ENCODE measurements at places on chromosomes 7 and 10. TPM values are rescaled to one million over a fixed set of nuclear protein-coding genes. Genes with fewer than 3 reads are reported as not detected.

Gene HOXA4
- 4.1 TPM for total RNA-seq

Gene GNGT1
- total RNA-seq: 2.9 TPM

GRCh38 chr10:26579256-26580063, 118.0 kb upstream of the PDSS1 start:
- DNase-seq: no peak

DNA sequence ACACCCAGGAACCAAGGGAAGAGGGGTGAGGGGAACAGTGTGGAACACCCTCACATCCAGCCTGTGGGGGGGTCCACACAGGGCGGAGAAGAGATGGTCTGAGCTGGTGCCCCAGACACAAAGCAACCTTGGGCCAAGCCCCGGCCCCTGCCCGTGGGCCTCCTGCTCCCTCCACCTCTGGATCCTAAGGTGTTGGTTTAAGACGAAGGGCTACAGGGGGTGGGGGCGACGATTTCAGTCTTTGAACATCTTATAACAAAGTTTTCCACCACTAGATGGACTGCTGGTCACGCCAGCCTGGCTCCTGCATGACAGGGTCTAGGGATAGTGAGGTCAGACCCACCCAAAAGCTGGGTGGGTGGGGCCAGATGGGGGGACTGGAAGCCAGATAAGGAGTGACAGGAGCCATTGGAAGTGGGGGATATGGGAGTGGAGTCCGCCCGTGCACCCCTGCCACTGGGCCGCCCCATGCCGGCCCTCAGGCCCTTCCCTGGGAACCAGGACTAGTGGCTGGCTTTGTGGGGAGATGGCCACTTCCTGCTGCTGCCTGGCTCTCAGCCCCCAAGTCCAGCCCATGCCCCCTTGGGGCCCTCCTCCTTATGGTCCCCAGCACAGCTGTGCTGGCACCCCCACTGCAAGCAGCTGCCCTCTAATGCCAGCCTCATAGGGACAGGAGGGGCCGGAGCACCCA, 98.4 kb downstream of the RGS10 start:
- DNase-seq: no peak

GRCh38 chr10:35885076-35885475, 243.0 kb upstream of the FZD8 start:
- DNase-seq: no peak

Gene CPVL
- total RNA-seq: 13.2 TPM

Gene GSAP
- 9.9 TPM for total RNA-seq

DNA sequence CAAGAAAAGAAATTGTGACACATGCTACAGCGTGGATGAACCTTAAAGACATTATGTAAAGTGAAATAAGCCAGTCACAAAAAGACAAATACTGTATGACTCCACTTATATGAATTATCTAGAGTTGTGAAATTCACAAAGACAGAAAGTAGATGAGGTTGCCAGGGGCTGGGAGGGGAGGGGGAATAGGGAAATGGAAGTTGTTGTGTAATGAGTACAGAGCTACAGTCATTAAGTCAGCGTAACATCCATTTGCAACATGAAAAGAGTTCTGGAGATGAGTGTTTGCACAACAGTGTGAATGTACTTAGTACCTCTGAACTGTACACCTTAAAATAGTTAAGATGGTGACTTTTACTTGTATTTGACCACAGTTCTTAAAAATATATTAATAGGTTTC, 112.1 kb upstream of the CDK1 start:
- DNase-seq: no peak

- no peak for DNase-seq
Measured at GRCh38 chr7:135169141-135169963, 1.2 kb downstream of the CYREN start.

Gene CALML3
- not detected for total RNA-seq

DNA sequence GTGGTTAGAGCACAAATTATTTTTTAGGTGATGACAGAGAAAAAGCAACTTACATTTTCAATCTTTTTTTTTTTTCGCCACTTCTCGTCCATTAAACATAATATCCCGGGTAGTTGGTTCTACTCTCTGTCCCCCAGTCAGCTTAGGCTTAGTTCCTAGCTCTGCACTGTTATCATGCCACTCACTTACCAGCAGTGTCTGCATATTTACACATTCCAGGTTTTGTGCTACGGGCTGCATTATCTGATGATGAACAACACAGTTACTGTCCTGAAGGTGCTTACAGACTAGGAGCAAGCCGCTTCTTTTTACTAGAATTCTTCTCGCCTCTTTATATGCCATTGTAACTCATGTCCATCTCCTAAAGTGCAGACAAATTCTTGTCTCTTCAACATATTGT, 121.8 kb upstream of the NPVF start:
- DNase-seq: no peak

- DNase-seq: no peak
Measured at GRCh38 chr7:65387891-65388290, 14.2 kb downstream of the ZNF92 start.

DNA sequence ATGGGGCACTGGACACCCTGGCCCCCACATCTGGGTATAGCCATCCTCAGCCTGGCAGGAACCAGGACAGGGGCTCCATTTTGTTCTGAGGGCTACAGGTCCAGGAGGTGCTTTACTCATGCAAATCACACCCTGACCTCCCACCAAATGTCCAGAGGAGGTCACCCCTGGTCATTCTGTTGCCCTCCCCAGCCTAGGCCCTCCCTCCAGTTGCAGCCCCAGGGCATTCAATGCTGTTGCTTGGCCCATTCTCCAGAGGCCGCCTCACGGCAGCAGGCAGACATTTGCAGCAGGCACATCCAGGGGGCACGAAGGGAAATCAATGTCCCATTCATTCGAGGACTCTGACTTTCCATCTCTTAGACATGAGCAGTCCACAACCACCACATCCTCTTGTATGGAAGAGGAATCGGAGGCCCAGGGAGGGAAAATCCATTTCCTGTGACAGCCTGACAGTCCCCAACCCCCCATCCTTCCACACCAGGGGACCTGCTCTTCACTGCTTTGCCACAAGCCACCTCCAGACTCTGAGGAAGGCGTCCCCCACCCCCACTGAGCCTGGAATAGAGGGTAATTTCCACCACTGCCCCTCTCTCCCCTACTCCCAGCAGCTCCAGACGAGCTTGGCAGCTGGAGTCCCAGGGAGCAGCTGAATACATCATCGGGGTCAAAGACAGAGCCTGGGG, 76.2 kb upstream of the UNC5B start:
- DNase-seq: no peak

DNA sequence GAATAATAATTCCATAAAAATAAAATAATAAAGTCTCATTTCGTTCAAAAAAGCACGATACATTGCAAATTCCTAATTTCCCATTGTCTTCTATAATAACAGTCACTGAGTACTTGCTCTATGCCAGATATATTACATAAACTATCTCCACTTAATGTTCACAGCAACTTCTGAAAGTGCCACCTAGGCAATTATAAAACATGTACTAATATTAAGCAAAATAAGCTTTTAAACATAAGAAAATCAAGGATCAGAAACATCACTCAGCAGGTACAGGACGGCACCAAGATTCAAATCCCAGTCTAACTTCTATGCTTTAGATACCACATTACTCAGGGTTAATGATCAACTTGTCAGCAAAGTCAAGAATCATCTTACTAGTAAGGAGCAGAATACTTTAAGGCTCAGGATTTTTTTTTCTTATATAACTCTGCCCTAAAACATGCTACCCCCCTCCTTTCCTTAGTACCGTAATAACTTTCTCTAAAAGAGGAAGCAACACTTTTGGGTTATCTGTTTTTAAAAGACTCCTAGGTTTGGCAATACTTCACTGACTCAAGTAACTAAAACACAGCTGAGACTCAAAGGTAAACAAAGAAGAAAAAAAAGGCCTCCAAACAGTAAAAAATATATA, 51.3 kb downstream of the USP6NL start:
- no peak for DNase-seq

DNA sequence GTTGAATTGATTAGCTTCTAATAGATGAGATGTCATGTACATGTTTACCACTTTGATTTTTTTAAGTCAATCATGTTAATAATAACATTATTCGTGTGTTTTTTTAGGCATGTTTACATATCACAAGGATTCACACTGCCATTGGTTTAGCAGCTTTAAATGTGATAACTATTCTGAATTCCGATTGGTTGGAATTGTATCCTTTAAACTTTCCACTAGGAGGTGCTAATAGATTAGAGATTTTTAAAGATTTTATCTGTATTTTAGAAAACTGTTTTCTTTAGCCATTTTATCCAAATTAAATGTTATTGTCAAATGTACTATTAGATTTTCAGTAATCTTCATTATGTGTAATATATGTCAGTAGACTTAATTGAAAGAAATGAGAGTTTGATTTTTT, 83.2 kb downstream of the HECTD2 start:
- DNase-seq: peak; percentile 16

GRCh38 chr10:74244097-74244685, 93.2 kb downstream of the ADK start:
- peak; percentile 68 for DNase-seq

Gene SPDYE11
- 1.7 TPM for total RNA-seq

DNA sequence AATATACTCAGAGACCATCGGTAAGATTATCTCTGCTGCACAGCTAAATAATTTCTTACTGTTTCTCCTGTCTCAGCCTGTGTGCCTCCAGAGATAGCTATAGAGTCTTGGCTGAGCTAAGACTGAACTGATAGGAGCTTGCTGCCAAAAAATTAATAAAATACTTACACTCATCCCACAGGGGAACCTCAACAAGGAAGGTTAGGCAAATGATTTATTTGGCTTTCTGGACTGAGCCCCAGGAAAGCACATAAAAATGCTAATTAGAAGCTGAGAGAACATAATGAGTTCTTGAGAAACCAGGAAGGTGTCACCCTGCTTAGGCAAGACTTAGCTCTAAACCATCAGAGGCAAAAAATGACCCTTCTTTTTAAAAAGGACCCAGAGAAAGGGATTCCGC, 534.5 kb downstream of the TNS3 start:
- no peak for DNase-seq

DNA sequence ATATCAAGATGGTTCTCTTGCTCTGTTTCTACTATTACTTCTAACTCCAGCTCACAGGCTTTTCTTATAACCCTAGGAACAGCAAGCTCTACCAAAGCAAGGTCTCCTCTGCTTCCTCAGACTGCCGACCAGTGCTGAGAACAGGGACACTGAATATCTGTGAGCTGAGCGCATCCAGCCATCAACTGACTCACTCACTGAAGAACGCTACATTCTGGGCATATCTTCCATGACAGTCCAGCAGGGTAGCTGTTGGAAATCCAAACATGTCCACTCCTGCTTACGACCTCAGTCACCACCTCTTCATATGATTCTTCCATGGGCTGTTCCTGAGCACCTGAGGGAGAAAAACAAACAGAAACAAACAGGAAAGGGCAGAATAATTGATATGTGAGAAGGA, 2.8 kb downstream of the ZNF32 start:
- no peak for DNase-seq

- no peak for DNase-seq
Measured at GRCh38 chr10:98638920-98639319, 192.2 kb upstream of the HPS1 start.

- no peak for DNase-seq
Measured at GRCh38 chr10:43959364-43960134, 310.9 kb upstream of the ZNF32 start.

Gene ZNF365
- 6.3 TPM for total RNA-seq

DNA sequence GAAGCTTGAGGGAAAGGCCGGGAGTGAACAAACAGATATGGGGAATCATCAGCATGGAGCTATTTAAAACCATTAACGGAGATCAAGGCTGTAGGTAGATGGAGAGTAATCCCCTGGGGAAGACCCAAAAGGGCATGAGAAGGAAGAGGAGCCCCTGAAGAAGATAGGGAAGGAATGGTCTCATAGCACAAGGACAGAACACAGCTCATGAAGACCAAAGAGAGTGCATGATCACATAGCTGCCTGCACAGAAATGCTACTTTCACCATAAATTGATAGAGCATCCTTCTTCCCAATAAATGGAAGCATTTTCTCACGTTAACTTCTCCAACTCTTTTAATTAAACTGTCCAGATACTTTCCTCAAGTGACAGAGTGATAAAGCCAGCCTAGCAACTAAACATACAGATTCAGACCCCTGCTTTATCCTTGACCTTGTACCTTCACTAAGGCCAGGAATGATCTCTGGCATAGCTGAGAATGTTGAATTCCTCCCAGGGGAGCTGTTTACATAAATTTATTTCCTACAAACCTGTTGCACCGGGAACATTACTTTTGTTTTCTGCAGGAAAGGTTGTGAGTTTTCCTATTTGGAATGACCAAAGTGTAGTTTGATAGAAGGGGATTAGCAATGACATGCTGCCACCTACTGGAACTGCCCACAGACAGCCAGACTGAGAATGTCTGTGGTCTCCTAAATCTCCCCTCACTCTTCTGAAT, 110.8 kb upstream of the LRGUK start:
- DNase-seq: peak; percentile 31

- DNase-seq: peak; percentile 81
Measured at GRCh38 chr7:43756368-43757072, 2.0 kb upstream of the BLVRA start.

- DNase-seq: no peak
Measured at GRCh38 chr7:51327287-51327717, 10.7 kb upstream of the COBL start.

Gene MUC12
- 2.9 TPM for total RNA-seq

Gene ADAM22
- 5.5 TPM for total RNA-seq

DNA sequence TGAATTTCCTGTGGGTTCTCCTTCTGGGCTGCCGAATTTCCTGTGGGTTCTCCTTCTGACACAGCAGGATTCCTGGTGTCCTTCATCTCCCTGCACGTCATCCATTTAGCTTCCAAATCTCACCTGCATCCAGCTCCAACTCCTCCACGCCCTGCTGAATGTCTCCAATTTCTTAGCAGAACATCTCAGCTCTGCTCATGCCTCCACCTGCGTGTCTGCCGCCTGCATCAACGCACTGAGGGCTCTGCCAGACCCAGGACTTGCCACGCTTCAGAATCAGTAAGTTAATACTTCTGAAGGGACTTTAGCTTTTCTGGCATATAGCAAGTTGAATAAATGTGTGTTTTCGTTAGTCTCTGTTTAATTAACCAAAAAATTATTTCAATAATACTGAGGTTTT, 31.1 kb upstream of the VIPR2 start:
- no peak for DNase-seq

DNA sequence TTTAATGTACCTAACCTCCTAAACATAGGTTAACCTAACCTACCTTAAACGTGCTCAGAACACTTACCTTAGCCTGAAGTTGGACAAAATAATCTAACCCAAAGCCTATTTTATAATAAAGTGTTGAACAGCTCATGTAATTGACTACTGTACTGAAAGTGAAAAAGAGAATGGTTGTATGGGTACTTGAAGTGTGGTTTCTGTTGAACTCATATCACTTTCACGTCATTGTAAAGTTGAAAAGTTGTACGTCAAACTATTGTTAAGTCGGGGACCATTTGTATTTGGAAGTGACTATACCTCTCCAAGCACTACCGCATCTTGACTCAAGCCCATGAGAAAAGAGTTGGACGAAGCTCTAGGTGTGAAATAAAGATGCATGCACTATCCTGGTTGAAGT, 37.9 kb upstream of the ASAH2 start:
- no peak for DNase-seq

Gene NKX2-3
- not detected for total RNA-seq
